ENCODE measurements at places on chromosomes 4 and X.

DNA sequence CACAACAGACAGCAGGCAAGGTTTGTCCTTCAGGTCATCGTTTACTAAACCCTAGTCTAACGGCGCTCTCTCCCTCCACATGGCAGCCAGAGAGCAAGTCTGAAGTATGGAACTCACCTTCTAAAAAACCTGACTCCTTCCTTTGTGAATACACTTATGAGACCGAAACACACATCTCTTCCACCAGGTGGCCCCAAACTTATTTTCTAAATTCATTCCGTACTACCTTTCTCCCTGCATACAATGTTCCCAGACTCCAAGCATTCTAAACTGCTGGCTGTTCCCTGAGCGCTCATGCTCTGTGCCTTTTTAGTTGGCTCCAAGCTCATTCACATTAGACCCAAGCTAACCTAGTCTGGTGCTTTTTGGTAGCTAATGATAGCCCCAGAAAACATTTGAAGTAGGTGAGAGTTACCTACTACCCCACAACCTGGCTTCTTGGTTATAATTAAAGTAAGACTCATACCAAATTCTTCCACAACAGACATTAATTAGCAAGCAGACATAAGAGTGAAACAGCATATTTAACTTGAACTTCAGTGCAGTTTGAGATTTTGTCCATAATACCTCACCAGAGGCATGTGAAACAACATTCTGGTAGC lies 67.6 kb upstream of the DCLK2 start:
- no peak overlapping the region for H3K27ac ChIP-seq
- peaks cover 5% of the 10 kb centered on the region for H3K27me3 ChIP-seq
- H3K4me1 ChIP-seq = no peaks in the 10 kb centered on the region
- no peaks in the 10 kb centered on the region for H3K36me3 ChIP-seq
- no peak overlapping the region for H3K4me3 ChIP-seq
- DNase-seq = peak; percentile 13

GRCh38 chr4:38822748-38823303 lies 18.2 kb upstream of the TLR1 start:
- H3K4me1 ChIP-seq = peaks cover 42% of the 10 kb centered on the region
- H3K4me3 ChIP-seq = no peak overlapping the region
- H3K36me3 ChIP-seq = peaks cover 43% of the 10 kb centered on the region
- H3K27ac ChIP-seq = peak overlapping the region; percentile 69

DNA sequence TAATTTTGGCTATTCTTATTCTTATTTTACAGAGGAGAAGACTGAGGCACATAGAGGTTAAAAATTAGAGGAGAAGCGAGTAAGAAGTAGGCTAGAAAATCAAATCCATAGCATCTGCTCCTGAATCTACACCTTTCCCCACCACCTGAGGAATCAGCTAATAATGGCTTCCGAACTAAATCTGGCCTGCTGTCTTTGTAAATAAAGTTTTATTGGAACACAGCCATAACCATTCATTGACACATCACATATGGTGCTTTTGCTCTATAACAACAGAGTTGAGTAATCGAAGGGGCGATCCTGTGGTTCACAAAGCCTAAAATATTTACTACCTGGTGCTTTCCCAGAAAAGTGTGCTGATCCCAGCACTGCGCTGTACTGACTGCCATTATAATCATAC lies 38.2 kb downstream of the F11 start:
- no peak overlapping the region for H3K4me3 ChIP-seq
- H3K4me1 ChIP-seq = no peaks in the 10 kb centered on the region
- no peak for DNase-seq
- no peaks in the 10 kb centered on the region for H3K36me3 ChIP-seq

DNA sequence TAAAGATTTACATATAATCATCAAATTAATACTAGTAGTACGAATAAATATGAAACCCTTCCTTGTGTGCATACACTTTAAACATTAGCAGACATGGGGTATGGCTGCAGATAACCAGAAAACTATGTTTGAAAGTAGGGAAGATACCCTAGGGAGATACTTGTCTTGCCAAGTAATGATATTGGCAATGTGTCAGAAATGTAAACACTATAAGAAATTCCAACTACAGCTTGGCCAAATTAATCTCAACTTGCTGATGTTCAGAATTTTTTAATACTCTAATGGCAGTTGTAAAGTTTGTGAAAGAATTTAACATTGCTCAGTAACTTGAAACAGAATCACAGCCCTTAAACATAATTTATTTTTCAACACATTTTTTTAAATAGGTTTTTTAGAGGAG lies 27.4 kb upstream of the HPGD start:
- peaks cover 2% of the 10 kb centered on the region for H3K27me3 ChIP-seq
- H3K27ac ChIP-seq = no peak overlapping the region

DNA sequence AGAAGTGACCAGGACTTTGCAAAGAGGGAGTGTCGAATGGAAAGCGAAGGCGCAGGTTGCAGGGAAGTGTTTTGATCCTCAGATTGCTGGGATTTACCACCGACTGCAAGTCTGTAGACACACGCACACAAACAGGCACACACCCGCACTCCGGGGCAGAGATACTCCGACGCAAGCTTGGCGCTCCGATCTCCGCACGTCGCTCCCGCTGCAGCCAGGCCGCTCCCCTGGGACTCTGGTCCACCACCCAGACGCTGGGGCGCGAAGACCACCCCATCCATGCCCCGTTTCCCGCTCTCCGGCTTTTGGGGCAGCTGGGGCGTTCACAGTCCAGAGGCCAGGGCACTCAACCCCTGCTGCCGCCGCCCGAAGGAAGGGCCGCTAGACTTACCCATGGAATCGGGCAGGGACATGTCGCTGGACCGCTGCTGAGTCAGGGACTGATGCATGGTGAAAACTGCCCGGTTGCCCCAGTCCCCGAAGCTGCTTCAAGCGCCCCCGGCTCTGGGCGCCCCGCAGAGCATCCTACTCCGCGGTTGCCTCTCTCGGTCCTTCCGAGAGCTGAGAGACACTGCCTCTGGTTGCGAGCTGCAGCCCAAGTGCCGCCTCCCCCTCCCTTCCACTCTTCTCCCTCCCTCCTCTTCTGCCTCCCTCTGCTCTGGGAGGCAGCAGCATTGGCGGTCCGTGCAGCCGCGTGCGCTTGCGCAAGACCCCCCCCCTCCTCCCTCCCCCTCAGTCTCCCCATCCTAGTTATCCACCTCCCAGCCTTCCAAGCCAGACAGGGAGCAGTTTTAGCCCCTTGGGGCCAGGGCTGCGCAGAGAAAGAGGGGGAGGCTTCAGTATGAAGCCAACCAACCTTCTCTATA lies at the start of gene TMEM255A:
Gene TMEM255A (minus strand): TSS at position 601 of the 866 bp plus-strand sequence. CDS start 152 bp downstream, at position 449.
- no peak within 1 kb of the TSS for H3K27ac ChIP-seq
- no peaks in the 10 kb centered on the region for H3K36me3 ChIP-seq
- DNase-seq = no peak
- H3K4me3 ChIP-seq = peak within 1 kb of the TSS; percentile 84
- peaks cover 10% of the 10 kb centered on the region for H3K4me1 ChIP-seq

DNA sequence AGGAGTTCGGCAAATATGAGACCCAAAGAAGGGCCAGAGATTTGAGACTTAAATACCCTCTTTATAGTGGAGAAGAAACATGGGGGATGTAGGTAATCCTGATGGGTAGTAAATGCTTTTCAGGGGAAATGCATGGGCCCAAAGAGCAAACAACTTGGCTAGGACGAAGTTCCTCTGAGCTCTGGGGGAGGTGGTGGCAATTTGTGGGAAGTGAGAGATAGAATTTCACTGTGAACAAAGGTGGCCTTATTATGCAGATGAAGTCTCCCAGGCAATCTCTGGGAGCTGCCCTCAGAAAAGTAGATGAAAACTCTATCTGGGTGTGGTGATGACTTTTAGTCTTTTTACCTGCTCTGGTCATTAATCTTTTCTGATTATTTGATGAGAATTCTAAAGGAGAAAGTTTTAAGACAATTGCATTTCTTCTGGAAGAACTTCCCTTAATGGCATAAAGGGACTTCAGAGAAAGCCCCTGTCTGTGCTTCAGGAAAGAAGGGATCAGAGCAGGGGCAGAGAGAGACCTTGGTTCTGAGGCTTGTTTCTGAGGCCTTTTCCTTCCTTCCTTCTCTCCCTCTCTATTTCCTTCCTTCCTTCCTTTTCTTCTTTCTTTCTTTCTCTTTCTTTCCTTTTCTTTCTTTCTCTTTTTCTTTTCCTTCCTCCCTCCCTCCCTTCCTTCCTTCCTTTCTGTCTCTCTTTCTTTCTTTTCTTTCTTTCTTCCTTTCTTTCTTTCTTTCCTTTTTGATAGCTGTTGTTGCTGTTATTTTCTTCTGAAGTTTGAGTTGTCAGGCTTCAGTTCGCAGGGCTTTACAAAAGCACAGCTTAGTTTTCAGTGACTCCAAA lies 37.5 kb upstream of the MAOA start:
- H3K4me3 ChIP-seq = no peak overlapping the region
- H3K27me3 ChIP-seq = peaks cover 15% of the 10 kb centered on the region
- no peak for DNase-seq
- no peak overlapping the region for H3K27ac ChIP-seq
- no peaks in the 10 kb centered on the region for H3K4me1 ChIP-seq

- peaks cover 1% of the 10 kb centered on the region for H3K27me3 ChIP-seq
- no peaks in the 10 kb centered on the region for H3K4me1 ChIP-seq
- H3K36me3 ChIP-seq = no peaks in the 10 kb centered on the region
- H3K27ac ChIP-seq = no peak overlapping the region
These were observed 31.3 kb downstream of the CRLF2 start for GRCh38 chrX:1181170-1181569.

GRCh38 chrX:42093756-42094155 lies 170.4 kb upstream of the CASK start:
- H3K4me3 ChIP-seq = peak overlapping the region; percentile 72
- peaks cover 6% of the 10 kb centered on the region for H3K4me1 ChIP-seq
- no peak for DNase-seq
- no peaks in the 10 kb centered on the region for H3K27me3 ChIP-seq

DNA sequence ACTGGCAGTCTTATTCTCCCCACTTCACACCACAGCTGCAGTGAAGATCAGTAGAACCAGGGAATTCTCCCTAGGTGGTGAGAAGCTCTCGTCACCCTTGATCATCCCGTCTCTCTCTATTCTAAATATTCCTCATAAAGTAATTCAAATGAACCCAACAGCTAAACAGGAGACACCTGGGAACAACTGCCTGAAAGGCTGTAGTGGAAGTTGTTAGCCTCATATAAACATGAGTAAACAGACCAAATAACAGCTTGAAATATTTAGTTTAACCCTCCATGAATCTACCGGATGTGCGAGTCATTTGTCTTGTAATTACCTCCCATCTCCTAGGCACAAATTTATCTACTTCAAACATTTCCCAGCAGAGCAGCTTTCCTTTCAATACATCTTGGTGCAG lies 30.4 kb upstream of the APELA start:
- no peaks in the 10 kb centered on the region for H3K36me3 ChIP-seq
- H3K27ac ChIP-seq = no peak overlapping the region
- H3K4me3 ChIP-seq = no peak overlapping the region
- H3K27me3 ChIP-seq = peaks cover 3% of the 10 kb centered on the region
- H3K4me1 ChIP-seq = no peaks in the 10 kb centered on the region

- H3K27me3 ChIP-seq = no peaks in the 10 kb centered on the region
- H3K4me3 ChIP-seq = peak overlapping the region; percentile 66
- peak; percentile 20 for DNase-seq
- peak overlapping the region; percentile 85 for H3K27ac ChIP-seq
- H3K36me3 ChIP-seq = peaks cover 13% of the 10 kb centered on the region
These were observed 185.6 kb downstream of the RAP1GDS1 start for GRCh38 chr4:98446499-98447375.

DNA sequence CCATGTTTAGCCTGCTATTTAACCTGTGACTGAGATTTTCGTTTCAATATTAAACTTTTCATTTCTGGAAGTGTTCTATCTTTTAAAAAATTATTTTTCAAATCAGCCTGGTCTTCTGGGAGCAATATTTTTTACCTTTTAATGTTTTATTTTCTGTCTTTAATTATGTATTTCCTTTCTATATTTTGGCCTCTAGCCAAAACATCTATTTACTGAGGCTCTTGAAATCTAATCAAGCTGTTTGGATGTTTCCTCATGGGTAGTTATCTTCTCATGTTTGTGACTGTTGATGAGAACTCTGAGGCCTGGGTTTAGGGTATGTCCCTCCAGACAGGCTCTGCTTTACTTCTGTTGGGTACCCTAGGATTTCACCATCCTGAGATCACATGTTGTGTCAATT lies 10.3 kb upstream of the SLC10A4 start:
- H3K4me1 ChIP-seq = no peaks in the 10 kb centered on the region
- H3K27me3 ChIP-seq = peaks cover 5% of the 10 kb centered on the region
- no peak overlapping the region for H3K27ac ChIP-seq
- no peak overlapping the region for H3K4me3 ChIP-seq

DNA sequence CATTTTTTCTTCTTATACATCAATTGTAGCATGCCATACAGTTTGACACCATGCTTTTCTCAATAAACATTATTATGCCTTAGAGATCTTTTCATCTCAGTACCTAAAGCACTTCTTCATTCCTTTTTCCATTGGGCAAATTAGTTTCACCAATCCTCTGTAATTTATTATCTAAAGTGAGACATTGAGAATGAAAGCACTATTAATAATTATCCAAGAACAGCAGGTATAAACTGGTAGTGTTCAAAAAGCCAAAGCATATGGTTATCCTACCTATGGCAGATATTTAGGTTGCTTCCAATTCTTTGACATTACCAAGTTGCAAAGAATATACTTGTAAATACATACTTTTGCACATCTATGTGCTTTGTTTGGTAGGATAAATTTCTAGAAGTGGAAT lies 15.6 kb downstream of the LAMTOR3 start:
- no peak overlapping the region for H3K27ac ChIP-seq
- peaks cover 18% of the 10 kb centered on the region for H3K36me3 ChIP-seq
- H3K4me1 ChIP-seq = no peaks in the 10 kb centered on the region
- DNase-seq = no peak

GRCh38 chrX:139933904-139934303 lies 1.1 kb upstream of the ATP11C start:
- H3K4me3 ChIP-seq = peak overlapping the region; percentile 91
- no peaks in the 10 kb centered on the region for H3K27me3 ChIP-seq
- no peaks in the 10 kb centered on the region for H3K36me3 ChIP-seq

DNA sequence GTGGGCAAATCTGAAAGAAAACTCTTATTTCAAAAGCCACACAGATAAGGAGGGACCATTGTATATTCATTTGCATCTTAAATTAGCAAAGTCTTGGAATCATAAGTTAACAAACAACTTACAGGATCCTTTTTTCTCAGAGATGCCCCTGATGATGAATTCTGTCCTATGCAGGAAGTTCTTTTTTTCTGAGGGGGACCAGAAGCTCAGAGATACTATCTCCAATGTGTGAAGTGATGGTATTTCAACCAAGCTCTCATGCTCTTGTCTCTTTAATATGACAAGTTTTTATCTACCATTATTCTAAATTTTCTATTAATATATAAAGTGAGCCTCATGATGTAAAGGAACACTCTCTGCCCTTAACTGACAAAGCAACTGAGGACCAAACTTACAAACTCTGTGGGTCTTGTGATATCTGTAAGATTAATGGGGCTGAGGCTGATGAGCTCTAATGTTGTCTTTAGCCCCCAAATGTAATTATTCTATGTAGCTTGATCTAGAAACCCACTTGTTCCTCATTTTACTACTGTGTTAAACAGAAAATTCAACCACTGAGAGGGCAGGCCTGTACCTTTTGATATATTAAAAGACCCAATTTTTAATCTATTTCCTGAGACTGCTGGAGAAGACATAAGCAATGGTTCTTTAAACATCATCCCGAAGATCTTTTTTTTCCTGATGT lies 27.0 kb downstream of the TEC start:
- H3K36me3 ChIP-seq = peaks cover 8% of the 10 kb centered on the region
- no peak for DNase-seq
- H3K4me1 ChIP-seq = peaks cover 27% of the 10 kb centered on the region
- no peak overlapping the region for H3K4me3 ChIP-seq
- H3K27ac ChIP-seq = no peak overlapping the region

All from memory B cell (primary cell).